ENCODE measurements at places on chromosomes 3 and 15.

DNA sequence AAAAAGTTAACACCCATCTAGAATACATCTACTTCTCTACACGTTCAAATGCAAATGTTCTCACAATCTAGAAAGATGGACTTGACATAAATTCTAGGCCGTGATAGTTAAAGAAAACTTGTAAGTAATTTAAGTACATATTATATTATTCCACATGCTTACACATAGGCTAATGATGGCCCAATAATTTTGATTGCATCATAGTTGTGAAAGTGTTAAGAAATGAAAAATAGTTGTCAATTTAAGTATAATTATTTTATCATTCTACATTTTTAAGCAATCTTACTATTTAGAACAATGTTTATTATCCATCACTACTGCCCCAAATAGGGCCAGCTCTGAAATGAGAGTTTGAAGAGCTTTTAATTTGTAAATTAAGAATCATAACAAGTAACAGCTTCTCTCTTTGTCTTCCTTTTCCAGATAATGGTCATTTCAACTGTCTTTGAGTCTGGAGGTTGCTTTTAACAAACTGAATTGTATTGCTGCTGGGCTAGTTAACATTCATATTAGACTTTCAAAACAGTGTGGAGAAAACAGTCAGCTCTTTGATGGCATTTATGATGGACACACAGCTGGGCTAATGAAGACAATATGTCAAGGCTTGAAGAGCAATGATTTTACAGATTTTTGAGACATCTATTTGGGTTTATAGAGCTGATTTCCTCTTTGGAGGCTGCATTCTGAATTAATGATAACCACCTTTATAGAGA, 246.1 kb upstream of the KCNH8 start:
- no peak for DNase-seq

DNA sequence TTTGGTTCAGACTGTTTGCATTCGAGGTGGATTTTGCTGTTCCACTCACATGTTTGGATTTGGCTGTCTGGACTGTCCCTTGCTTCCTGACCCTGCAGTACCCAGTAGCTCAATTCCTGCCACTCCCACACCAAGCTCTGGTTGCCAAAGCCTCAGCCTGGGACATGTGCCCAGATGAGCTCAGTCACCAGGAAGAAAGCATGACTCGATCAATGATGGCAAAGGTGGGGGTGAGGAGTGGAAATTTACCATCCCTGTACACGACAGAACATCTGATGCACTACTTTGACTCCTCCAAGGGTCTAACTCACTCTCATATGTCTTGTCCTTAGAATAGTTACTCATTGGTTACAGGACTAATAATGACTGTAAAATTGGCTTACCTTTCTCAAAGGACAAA, 45.2 kb downstream of the ZNF385D start:
- peak; percentile 91 for DNase-seq

DNA sequence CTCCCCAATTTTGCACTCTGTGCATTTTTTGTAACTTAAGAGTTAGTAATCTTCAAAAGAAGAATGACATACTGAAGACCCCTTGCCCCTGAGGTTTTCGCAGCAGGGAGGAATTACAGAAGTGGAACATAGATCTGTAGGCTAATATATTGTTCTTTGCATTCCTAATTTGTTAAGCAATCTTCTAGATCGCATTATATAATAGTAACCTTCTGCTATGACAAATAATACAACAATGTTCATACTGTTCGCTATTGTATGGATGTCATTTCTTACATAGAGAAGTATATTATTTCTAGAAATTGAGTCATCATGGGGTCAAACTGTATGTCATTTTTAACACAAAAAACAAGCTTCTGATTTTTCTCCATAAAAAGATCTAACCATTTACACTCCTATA, 95.8 kb upstream of the TGFBR2 start:
- DNase-seq = no peak

GRCh38 chr3:49841126-49841696, 15.2 kb downstream of the TRAIP start:
- no peak for DNase-seq

DNA sequence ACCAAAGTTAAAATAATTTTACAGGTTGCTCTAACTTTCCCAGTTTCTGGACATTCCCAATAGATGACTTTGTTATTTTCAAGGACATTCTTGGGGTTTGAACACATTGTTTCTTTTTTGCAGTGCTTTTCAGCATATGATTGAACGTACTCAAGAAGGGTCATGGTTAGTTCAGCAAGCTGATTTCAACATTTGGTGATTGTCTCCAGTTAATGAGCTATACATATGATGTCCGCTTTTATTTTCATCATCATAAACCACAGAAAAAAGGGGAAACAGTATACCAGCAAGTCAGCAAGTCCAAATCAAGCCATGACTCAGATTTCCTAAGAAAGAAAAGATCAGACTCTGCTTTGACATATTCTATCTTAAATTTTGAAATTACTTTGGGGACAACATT, 69.4 kb downstream of the B3GALNT1 start:
- peak; percentile 8 for DNase-seq

DNA sequence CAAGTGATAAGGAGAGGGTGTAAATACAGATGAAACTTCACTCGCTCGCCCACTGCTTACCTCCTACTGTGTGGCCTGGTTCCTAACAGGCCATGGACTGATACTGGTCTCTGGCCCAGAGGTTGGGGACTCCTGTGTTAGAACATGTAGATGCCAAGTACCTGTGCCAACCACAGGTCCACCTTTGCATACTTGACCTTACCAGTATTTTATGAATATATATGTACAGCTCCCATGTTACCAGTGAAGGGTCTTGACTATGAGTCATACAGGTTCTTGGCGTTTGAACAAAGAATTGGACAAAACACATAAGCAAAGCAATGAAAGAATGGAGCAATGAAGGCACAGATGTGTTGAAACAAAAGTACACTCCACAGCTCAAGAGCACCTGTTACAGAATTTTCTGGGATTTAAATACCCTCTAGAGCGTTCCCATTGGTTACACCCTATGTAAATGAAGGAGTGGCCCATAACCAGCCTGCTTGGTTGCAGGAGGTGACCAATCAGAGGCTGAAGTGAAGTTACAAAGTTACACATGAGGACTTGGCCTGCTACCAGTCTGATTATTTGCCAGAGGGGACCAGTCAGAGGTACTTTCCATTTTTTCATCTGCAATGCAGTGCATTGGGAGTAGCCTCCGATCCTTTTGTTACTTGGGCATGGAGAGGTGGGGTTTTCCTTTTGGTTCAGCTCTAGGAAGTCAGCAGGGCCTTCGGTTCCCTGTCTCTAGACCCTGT, 1.7 kb upstream of the GFM1 start:
- DNase-seq = no peak

DNA sequence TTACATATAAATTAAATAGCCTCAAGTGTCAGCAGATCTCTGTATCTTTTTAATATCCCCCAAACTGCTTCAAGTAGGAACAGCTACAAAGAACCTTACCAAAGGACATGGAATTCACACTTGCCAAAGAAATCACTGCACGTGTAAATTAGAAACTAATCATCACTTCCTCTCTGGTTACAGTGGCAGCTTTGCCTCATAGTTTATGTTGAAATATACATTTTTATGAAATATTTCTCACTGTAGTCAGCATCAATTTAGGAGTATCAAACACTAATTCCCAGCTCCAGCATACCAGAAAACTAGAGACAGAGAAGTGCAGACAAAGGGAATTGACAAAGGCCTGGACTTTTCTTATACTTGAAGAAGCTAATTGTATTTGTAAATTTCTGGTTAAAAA, 260.9 kb downstream of the TIGIT start:
- DNase-seq = peak; percentile 15

DNA sequence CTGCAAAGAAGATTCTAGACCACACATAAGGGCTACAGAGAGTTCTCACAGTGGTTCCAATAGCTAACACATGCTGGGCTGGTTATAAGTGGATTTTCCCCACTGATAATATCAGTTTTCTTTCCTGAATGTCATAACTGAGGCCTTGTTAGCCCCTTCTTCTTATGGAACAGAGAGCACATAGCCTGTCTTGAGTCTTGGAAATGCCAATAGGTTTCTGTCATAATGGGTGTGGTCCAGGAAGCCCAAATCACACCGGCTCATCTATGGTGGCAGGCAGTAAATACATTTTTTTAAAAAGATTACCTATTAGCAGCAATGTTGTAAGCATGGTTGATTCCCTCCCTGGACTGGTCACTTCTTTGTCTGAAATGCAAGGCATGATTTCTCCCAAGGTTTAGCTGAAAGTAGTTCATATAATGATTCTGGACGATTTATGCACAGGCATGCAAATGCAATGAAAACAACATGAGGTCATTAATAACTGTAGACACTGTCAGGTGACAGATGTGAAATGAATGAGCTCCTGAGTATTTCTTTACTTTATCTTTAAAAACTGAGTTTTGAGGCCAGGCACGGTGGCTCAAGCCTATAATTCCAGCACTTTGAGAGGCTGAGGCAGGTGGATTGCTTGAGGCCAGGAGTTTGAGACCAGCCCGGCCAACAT, 67.2 kb upstream of the ATP2C1 start:
- no peak for DNase-seq

GRCh38 chr3:143928541-143929255, 42.9 kb upstream of the DIPK2A start:
- no peak for DNase-seq

GRCh38 chr3:46910166-46910760, 32.7 kb downstream of the PTH1R start:
- no peak for DNase-seq

DNA sequence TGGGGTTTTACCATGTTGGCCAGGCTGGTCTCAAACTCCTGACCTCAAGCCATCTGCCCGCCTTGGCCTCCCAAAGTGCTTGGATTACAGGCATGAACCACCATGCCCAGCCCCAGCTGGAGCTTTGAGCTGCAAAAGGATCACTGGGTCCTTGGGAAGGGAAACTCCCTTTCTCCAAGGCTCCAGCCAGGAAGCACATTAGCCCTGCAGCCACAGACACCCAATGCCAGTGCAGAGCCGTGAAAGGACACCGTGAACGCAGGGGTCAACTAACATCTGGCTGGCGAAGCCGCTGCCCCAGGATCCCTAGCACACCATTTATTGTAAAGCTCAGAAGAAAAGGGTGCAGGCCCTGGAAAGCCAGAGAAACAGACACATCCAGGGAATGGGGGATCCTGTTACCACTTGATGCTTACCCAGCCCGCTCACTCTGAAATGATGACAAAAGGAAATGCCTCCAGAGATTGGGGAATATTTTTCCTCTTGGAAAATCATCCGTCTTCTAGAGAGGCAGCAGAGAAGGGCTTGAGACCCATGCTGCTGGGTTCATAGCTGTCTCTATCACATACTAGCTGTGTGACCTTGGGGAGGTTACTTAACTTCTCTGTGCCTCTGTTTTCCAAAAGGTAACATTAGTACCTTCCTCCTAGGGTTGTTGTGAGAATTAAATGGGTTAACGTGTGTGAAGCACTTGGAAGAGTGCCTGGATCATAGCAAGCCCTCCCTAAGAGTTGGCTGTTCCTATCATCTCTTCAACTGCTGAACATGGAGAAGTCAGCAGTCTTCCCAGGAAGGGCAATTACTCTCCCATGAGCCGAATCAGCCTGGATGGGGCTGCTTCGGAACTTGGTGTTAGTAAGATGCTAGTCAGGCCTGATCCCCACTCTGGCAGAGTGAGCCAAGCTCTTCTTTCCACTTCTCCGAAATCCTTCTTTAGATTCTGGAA, 40.8 kb downstream of the LMCD1 start:
- no peak for DNase-seq

DNA sequence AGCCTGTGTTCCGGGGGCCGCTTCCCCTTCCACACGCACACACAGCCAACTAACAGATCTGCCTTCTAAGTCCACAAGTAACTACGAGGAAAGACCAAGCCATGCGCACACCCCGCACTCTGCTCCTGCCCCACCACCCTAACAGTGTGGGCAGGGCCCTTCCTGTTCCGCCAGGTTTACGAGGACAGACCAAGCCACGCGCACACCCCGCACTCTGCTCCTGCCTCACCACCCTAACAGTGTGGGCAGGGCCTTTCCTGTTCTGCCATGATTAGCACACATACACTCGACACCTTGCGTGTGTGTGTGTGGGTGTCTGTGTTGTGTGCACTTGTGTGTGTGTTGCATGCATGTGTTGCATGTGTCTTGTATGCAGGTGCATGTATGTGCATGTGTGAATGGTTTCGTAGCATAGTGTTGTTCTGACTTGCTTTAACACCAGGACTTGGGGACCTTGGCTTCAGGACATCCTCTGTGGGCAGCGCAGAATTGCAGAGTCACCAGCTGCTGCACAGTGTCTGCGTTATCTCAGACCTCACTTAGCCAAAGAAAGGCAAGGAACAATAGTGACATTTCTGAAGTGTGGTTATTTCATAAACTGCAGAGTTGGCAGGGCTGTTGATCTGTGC, 114.4 kb downstream of the CHSY1 start:
- DNase-seq = no peak

DNA sequence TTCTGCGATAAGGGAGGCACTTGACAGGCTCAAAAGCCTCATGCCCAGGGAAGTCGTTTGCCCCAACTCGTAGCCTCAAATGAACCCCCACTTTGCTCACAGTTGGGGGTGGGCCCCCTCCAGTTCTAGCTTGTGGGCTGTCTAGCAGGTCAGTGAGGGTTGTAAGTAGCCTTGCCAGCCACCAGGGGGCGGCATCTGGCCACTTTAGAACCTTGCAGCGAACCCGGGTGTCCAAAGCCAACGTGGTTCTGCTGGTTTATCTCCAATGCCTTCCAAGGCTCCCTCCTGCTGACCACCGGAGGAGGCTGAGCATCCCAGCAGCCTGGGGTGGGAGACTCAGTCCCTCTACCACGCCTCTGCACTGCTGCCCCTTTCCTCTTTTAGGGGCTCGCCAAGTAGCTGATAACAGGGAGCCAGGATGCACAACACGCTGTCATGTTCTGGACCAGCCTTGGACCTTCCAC, 9.2 kb upstream of the RBSN start:
- DNase-seq = peak; percentile 54

GRCh38 chr3:171824824-171825221, 14.5 kb upstream of the PLD1 start:
- no peak for DNase-seq

DNA sequence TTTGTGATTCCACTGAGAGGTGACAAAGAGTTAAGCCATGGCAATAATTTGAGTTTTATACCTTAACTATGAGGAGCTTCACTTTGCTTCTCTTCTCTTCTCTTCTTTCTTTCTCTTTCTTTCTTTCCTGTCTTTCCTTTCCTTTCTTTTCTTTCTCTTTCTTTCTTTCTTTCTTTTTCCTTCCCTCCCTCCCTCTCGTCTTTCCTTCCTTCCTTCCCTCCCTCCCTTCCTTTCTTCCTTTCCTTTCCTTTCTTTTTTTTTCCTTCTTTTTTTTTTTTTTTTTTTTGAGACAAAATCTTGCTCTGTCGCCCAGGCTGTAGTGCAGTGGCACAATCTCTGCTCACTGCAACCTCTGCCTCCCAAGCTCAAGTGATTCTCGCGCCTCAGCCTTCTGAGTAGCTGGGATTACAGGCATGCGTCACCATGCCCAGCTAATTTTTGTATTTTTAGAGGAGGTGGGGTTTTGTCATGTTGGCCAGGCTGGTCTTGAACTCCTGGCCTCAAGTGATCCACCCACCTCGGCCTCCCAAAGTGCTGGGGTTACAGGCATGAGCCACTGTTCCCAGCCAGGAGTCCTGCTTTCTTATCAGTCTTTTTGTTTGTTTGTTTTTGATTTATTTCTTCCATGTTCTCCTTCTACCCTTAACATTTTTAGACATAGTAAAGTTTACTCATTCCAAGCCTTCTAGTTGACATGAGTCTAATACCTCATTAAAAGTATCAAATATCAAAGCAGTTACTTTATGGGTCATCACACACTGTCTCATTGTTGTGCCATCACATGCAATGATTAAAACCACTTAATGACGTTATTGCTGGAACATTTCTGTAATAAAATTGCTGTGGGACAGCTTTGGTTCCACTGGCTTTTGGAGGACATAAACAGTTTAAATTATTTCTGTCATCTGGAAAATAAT, 29.9 kb downstream of the SLC49A4 start:
- DNase-seq = peak; percentile 64

Data from LHCN-M2 (cell line).